ENCODE measurements at places on chromosomes 13 and 19.
A peak's percentile ranks its signal among the peaks of the same experiment; 100 is the strongest.

DNA sequence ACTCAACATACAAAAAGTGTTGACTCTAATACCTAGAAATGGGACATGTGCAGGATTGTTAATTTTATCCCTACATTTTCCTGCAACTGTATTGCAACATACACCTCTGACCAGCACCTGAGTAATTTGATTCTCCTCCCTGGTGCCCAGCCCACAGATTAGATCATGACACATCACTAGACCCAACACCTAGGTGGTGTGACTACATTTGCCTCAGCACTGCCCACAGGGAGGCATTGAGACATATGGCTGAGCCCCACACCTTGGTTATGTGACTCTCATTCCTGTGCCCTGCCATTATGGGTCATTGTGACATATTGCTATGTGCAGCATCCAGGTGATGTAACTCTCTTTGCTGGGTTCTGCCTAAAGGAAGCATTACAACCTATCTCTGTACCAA, 13.2 kb upstream of the ZNF254 start:
- DNase-seq, result no peak

DNA sequence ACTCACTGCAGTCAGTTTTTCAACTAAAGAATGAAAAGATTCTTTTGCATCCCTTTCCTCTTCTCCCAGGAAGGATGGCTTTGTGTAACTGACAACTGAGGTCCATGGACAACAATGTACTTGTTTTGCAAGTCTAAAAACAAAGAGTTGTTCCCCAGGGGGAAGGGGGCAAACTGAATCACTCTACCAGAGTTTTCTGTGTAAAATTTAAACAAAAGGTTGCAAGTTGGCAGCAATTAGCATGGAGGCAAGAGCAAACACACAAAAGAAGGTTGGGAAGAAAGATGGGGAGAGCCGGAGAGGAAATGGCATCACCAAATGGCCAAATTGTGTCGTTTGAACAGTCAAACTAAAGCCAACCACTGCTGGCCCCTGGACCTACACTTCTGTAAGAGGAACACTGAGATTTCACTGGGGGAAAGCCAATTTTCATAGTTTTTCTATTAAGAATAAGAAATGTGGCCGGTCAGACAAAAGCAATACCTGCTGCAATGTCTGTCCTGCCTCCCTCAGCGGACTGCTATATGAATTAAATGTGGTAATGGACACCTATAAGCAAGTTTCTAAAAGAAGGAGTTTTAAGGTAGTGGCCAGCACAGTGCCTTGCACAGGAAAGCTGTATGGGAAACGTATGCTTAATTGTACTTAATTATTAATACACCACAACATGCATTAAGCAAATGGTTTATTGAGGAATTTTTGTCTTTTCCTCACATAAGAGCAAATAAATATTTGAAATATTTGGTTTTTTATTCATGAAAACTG, 16.1 kb upstream of the SACS start:
- no peak for DNase-seq

DNA sequence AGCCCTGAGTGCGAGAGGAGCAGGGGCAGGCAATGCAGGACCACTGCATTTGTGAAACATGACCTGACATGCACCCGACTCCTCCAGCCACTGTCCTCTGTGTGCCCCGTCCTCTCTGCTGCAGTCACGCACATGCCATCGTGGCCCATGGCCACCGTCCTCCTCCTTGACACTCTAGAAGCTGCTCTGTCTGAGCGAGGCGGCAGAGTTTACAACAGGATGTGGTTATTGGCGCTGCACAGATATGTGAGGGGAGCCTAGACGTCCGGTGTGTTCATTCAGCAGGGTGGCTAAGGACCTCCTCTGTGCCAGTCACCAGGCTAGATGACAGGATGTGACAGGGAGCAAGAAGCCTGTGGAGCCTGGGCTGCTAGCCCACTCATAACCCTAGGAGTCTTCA, 277.8 kb downstream of the FOXO1 start:
- DNase-seq, result no peak

DNA sequence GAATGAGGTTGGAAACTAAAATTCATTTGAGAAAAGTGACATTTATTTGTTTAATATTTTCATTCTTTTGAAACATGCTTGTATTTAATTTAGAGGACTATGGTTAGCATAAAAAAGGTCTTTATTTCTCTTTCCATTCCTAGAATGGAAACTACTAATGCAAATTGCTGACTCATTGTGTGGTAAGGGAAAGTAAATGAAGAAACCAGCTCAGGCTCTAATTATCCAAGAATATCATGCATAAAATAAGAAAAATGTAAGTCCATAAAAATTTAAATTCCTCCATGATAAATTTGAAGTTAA, 777.0 kb upstream of the SLITRK1 start:
- no peak for DNase-seq

- DNase-seq, result no peak
These were observed 71.4 kb upstream of the CLDN10 start for GRCh38 chr13:95480791-95481780.

DNA sequence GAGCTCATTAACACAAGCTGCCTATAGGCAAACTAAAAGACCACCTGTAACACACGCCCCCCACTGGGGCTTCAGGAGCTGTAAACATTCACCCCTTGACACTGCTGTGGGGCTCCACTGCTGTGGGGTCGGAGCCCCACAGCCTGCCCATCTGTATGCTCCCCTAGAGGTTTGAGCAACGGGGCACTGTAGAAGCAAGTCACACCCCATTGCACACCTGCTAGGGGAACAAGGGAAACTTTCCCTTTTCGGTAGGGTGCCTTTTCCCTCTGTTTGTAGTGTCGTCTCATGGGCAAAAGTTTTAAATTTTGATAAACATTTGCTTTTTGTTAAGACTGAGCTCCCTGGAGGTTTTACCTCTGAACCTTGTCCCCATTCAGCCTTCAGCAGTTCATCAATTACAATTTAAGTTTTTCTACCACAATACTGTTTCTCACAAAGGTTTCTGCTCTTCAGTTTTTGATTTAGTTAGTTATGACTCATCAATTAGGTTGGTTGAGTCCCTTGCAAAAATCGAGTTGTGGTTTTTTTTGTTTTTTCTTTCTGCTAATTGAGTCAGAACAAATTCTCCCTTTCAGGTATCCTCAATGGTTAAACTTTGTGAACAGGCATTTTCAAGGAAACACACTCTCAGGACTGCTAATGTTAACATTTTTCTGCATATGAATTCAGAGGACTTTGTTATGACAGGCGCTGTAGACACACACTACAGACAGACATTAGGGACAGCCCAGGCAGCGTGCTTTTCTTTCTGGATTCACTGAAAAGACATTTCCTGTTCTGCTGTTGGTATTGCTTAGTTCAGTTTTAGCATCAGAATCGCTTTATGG, 35.1 kb downstream of the ZNF433 start:
- no peak for DNase-seq

DNA sequence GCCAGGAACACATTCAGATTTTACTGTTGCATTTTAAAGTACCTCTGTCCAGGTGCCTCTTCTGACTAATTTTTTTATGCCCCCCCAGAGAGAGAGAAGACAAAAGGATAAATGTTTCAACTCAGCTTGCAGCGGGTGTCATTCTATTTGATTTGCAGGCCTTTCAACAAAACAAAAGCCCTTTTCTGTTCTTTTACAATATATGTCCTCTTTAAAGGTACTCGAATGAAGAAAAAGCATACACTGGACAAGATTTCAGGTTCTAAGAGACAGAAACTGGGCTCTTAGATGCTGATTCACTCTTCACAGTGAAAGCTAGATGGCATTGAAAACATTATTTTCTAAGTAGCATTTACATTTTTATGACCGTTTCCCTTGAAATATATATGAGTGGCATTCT, 2.9 kb upstream of the FRY start:
- DNase-seq, result peak; percentile 66

DNA sequence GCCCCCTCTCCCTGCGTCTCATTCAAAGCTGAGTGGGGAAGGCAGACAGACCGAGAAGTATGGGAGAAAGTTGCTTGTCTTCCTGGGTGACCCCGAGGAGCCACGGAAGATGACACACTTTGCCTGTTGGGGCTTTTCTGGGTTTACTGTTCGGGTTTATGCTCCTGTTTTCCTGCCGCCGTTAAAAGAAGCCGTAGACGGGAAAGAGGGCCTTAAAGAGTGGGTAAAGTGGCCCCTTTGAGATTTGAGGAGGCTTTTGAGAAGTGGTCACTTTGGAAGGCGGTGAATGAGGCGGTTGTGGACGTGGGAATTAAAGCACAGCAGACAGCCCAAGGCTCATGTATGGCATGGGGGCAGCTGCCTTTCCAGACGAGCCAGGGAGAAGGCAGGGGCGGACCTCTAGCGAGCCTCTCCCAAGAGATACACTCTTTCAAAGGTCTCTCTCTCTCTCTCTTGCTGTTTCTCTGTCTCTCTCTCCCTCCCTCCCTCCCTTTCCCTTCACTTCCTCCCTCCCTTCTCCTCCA, 493 bp upstream of the LHFPL6 start:
- no peak for DNase-seq

- DNase-seq, result no peak
These were observed 308.4 kb downstream of the FGF9 start for GRCh38 chr13:21979161-21979806.

GRCh38 chr13:90834700-90835099, 512.8 kb upstream of the MIR17HG start:
- DNase-seq, result no peak

- DNase-seq, result no peak
These were observed 3.3 kb upstream of the PEX11G start for GRCh38 chr19:7492142-7492541.

DNA sequence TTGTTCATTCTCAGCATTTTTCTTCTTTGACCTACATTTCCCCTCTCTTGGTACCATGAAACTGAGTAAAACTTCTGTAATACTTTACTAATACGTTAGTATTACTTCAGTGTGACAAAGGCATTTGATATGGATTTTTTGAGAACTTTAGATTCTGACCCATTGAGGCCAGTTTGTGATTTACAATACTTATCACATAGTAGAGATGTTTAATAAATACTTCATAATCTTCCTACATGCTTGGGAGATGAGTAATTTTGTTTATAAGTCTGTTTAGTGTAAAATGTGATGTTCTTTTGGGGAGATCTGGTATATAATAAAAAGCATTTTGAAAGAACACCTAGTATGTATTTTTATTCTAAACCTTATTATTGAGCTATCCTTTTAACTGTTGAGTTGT, 29.7 kb downstream of the GTF2F2 start:
- no peak for DNase-seq

GRCh38 chr13:100128373-100128772, 39.5 kb downstream of the PCCA start:
- no peak for DNase-seq

DNA sequence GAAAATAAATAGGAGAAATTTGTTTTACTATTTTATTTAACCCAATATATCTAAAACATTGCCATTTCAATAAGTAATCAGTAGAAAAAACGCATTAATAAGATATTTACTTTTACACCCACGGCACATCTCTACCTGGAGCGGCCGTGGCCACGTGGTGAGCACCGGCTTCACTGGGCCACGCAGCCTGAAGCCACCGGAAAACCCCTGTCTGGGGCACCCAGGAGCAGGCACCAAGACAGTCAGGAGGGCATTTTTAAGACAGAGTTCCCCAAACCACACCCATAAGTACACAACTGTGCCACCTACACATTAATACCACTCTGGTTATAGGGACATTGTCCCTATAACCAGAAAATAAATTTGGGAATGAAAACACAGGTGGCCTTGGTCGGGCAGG, 80.9 kb downstream of the SPACA7 start:
- no peak for DNase-seq

DNA sequence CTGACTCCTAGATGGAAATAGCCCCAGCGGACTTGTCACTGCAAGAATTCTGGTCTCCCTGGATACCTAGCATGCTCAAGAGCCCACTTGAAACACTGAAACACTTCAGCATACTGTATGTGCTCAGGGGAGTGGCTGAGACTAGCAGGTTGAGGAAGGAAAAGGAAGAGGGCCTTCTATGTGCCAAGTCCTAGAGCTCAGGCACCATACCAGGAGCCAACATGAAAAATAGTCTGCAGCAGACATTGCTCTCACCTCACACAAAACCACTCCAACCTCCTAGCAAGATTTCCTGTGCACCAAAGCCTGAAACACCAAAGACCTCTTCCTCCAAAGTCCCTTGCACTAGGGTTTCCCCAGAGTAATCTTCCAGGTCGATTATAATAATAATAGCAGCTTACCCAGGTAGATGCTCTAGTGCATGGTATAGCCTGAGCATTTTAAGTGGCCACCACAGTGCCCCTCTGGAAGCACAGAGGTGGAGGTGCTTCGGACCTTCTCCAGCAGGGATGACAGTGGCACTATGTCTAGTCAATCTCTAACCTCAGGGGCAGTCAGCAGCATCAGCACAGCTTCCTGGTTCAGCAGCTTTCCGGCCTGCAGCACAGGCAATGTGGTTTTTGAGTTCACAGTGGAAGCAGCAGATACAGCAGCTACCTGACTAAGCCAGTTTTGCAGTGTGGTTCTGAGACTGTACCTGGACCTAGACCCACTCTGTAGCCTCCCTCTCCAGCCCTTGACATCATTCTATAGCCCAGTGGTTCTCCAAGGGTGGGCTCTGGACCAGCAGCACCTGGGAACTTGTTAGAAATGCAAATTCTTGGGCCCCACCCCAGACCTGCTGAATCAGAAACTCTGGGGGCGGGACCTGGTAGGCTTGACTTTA, 45.6 kb upstream of the UBE2L5 start:
- DNase-seq, result no peak

DNA sequence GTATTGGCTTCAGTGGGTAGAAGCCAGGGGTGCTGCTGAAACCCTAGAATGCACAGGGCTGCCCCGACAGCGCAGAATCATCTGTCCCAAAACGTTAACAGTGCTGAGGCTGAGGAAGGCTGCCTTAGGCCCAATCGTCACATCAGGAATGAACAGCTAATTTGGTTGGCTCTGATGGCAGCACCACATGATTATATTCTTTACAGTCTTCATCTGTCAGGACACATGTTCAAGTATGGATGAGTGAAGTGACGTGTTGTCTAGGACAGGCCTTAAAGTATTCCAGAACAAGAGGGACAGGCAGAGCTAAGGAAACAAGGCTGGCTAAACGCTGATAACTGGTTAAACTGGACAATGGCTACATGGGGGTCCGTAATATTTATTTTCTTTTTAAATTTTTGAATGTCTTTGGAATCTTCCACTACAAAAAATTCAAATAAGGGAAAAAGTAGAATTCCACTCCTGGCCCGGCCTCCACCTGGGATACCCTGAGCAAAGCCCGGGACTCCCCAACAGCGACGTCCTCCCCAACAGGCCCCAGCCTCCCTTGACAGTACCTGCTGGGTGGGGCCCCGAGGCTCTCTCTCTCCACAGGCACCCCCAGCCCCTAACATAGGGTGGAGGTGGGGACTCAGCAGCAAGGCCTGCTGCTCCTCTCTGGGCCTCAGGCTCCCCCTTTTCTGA, 14.8 kb upstream of the CCNP start:
- DNase-seq, result no peak

GRCh38 chr13:85601526-85601925, 197.7 kb downstream of the SLITRK6 start:
- DNase-seq, result no peak

DNA sequence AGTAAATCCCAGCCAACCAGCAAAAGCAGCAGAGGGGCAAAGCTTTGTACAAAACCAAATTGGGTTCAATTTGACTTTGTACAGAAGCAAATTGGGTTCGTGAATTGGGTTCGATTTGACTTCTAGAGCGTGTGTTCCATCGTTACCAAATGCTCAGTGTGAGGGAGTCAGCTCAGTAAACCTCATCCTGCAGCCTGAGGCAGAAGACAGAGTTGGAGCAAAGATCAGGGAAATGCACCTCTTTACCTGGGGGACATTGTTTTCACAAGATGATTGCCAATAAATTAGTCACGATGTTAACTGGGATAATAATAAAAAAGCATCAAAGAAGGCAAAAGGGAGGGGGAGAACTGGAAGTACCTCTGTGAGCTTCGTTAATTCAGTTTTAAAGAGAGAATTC, 1.5 kb downstream of the RAB20 start:
- DNase-seq, result no peak
